Activated CD8-positive, alpha-beta memory T cell treated with anti-CD3 and anti-CD28 coated beads, Interleukin-2, amount 10 ng/mL, durations not matched to agents 7 days and 5 days (primary cell): ENCODE measurements at places on chromosomes 16 and 17. TPM values are rescaled to one million over a fixed set of nuclear protein-coding genes. Genes with fewer than 3 reads are reported as not detected.

DNA sequence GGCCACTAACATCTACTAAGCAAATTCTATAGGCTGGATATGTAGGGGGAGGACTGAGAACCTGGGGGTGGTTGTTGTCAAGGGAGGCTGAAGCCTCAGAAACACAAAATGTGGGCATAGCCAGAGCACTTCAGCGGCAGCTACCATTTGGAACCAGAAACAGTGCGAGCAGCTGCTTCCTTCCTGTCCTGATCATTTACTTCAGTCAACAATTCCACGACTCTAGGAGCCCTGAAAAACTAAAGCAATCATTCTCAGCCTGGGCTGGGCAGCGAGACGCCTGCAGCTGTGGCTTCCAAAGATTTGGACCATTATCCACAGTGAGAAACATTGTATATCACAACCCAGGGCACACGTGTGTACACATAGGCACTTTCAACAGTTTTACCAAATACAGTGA is 93.9 kb upstream of the WSCD1 start:
- H3K4me1 ChIP-seq: no peaks in the 10 kb centered on the region
- no peaks in the 10 kb centered on the region for H3K36me3 ChIP-seq
- H3K4me3 ChIP-seq: no peak overlapping the region
- no peak overlapping the region for H3K27ac ChIP-seq
- DNase-seq: no peak

GRCh38 chr17:22233382-22233781 is 541.1 kb downstream of the KCNJ18 start:
- H3K27me3 ChIP-seq: no peaks in the 10 kb centered on the region
- H3K27ac ChIP-seq: no peak overlapping the region
- H3K36me3 ChIP-seq: peaks cover 2% of the 10 kb centered on the region
- H3K4me1 ChIP-seq: no peaks in the 10 kb centered on the region
- no peak for DNase-seq
- no peak overlapping the region for H3K4me3 ChIP-seq

DNA sequence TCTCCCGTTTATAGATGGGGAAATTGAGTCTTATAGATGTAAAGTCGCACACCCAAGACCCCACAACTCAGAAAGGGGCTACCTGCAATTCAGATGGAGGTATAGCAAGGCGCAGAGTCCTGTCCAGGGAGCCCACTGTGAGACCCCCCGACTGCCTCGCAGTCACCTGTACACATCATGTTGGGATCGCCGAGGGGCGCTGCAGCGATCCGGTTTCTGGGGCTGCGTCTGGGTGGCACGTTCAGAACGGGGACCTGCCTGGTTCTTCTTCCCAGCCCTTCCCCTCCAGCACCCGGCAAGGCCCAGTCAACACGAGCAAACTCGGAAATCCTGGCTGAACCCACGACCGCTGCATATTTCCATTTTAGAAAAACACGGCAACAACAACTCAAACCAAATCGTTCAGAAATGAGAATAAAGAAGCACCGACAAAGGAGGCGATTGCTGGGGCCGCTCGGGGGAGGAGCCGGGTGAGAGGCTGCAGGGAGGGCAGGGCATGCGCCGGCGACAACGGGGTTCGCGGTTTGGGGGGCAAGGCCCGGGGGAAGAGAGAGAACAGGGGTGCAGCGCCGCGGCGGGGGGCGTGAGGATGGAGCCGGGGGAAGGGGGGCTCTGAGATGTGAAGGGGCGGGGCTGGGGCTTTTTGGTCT is 643 bp downstream of the HSDL1 start:
- peaks cover 19% of the 10 kb centered on the region for H3K4me1 ChIP-seq
- H3K27ac ChIP-seq: peak overlapping the region; percentile 86
- peaks cover 9% of the 10 kb centered on the region for H3K27me3 ChIP-seq
- DNase-seq: peak; percentile 70
- H3K4me3 ChIP-seq: peak overlapping the region; percentile 90
- peaks cover 3% of the 10 kb centered on the region for H3K36me3 ChIP-seq

GRCh38 chr16:86828653-86829052 is 250.3 kb downstream of the FOXL1 start:
- no peak overlapping the region for H3K4me3 ChIP-seq
- peaks cover 35% of the 10 kb centered on the region for H3K27me3 ChIP-seq
- H3K4me1 ChIP-seq: peaks cover 4% of the 10 kb centered on the region
- H3K36me3 ChIP-seq: no peaks in the 10 kb centered on the region
- H3K27ac ChIP-seq: no peak overlapping the region

CTF1 gene
- 0.47 TPM for total RNA-seq

DLX3 gene
- total RNA-seq: not detected

ZFPM1 gene
- 21.0 TPM for total RNA-seq
